ENCODE measurements at places on chromosomes 4 and X. TPM values are rescaled to one million over a fixed set of nuclear protein-coding genes. Genes with fewer than 3 reads are reported as not detected.

Gene MTCP1
- 13.2 TPM for total RNA-seq

Gene EFNB1
- 36.5 TPM for total RNA-seq

Gene IL2
- total RNA-seq = not detected

Gene CYTL1
- total RNA-seq = 1.4 TPM

DNA sequence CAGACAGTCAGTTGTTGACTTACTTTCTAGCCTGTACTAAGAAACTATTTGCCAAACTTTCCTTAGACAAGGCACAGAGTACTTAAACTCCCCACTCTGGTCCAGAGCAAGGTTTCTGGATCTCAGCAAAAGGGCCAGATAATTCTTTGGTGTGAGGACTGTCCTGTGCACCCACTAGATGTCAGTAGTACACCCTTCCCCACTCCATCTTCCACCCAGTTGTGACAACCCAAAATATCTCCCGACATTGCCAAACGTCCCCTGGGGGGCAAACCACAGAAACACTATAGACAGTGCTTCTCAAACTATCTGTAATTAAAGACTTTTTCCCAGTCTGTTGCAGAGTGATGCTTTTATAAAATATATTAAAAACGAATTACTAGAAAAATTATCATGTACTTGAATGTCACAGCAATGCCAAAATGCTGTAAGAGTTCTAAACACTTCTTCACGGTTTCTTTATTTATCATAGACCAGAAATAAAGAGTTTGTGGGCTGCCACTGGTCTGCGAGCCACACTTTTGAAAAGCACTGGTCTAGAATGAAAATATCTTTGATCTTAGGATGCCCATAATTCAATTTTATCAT is 203.5 kb downstream of the PRDM5 start:
- no peaks in the 10 kb centered on the region for H3K27me3 ChIP-seq

GRCh38 chr4:164575861-164576260 is 178.1 kb upstream of the SMIM31 start:
- no peaks in the 10 kb centered on the region for H3K4me1 ChIP-seq
- H3K27ac ChIP-seq = no peak overlapping the region
- H3K27me3 ChIP-seq = no peaks in the 10 kb centered on the region

DNA sequence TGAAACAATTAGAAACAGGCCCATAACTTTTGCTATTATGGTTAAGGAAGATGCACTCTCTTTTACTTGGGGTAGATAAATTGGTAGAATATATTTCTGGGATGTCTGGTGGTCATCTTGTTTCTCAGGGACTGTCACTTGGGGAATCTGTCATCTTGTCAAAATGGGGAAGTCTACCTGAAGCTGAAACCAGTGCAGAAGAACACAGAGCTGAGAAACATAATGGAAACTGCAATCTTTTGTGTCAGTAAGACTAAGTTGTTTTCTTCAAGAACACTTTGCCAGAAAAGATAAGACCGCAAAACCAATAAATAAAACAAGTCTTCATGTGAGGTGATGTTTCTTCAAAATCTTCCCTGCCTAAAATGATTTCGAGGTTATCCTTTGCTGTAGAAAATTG is 92.0 kb downstream of the NAA11 start:
- no peaks in the 10 kb centered on the region for H3K27me3 ChIP-seq
- H3K4me1 ChIP-seq = no peaks in the 10 kb centered on the region
- H3K4me3 ChIP-seq = no peak overlapping the region

GRCh38 chr4:86400216-86400615 is 40.4 kb upstream of the MAPK10 start:
- no peak overlapping the region for H3K4me3 ChIP-seq
- DNase-seq = no peak
- no peaks in the 10 kb centered on the region for H3K27me3 ChIP-seq
- H3K36me3 ChIP-seq = no peaks in the 10 kb centered on the region
- no peak overlapping the region for H3K27ac ChIP-seq

GRCh38 chrX:70042399-70043371 is 7.1 kb downstream of the AWAT2 start:
- no peak overlapping the region for H3K4me3 ChIP-seq
- no peak for DNase-seq
- no peaks in the 10 kb centered on the region for H3K36me3 ChIP-seq
- no peaks in the 10 kb centered on the region for H3K27me3 ChIP-seq
- H3K4me1 ChIP-seq = no peaks in the 10 kb centered on the region

All from lower lobe of right lung (tissue), 2 donors.